ENCODE measurements at places on chromosomes 2 and 18.
A peak's percentile ranks its signal among the peaks of the same experiment; 100 is the strongest.

DNA sequence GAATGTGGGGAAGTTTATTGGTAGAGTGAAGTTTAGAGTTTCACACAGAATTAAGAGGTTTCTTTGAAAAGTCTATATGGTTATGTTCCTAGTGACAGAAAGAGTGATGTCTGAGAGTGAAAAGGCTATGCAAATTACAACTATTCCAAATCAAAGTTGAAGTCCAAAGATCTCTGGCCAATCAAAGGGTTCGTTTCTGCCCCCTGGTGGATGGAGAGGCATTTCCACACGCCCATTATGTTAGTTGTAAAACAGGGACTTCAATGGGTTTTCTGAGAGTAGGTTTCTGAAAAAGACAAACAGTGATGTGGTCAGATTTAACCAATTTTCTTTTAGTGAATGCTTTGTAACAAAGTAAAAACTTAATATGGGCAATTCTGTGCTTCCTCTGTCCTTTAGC, 441.5 kb upstream of the POU3F3 start:
- DNase-seq = no peak

- DNase-seq = no peak
These were observed 228.2 kb downstream of the VAPA start for GRCh38 chr18:10142056-10142455.

GRCh38 chr18:27249933-27250332, 64.8 kb upstream of the CHST9 start:
- no peak for DNase-seq

GRCh38 chr2:191869178-191869577, 22.3 kb upstream of the CAVIN2 start:
- DNase-seq = no peak

- no peak for DNase-seq
These were observed 748 bp downstream of the LIPG start for GRCh38 chr18:49562481-49563129.

DNA sequence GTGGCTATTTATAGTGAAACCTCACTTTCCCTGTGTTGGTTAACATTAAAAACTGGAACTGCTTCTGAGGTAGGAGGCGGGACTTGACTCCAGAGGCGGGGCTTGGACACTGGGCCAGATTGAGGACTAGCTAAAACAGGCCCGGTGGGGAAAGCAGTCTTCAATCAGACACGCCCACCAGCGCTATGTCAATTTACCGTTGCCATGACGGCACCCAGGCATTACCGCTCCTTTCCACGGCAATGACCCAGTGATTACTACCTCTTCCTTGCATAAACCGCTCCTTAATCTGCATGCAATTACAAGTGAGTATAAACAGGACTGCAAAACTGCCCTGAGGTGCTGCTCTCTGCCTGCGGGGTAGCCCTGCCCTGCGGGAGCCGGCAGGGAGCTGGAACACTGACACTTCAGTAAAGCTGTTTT, 35.3 kb downstream of the LRRFIP1 start:
- no peak for DNase-seq

GRCh38 chr18:53886058-53886457, 338.4 kb downstream of the MBD2 start:
- no peak for DNase-seq

DNA sequence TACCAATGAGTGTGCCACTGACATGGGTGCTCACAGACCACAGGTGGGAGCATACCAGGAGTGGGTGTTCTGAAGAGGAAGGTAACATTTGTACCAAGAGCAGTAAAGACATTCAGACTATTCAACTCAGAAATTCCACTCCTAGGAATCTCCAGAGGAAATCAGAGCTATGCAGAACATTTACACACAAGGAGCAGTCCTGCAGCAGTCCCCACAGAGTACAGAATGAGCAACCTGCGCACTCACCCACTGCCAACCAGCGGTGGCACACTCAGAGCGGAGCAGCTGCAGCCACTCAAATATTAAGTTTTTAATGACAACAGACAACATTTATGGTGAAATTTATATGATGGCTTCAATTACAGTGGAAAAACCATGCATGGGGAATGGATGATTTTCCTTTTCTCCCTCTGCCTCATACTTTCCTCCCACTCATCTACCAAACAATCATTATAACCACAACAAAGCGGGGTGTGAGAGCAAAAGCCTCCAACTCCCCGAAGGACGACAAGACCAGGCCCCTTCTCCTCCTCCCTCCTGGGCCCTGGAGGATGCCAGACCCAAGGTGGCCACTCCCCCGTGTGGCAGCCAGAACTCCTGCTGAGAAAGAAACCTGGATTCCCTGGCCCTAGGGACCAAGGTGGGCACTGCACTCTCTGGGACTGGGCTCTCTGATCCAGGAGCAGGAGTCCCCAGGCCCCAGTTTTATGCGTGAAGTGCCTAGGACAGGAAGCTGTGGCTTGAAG, 5.4 kb downstream of the HS6ST1 start:
- DNase-seq = no peak

DNA sequence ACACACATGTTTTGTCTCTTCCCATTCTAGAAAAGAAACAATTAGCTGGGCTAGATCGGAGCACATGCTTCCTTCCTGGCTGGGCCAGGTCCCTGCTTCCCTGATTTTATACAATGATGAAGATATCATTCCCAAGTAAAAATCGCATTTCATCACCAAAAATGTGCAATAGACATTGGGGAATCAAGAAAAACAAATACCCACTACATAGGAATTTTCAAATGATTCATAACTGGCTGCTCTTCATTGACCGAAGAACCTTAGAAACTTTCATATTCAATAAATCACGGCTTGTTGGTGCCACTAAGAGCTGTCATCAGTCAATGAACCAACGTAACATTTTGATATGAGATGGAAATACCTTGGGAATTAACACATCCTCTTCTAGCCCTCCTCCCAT, 373.6 kb upstream of the TRIB2 start:
- no peak for DNase-seq

DNA sequence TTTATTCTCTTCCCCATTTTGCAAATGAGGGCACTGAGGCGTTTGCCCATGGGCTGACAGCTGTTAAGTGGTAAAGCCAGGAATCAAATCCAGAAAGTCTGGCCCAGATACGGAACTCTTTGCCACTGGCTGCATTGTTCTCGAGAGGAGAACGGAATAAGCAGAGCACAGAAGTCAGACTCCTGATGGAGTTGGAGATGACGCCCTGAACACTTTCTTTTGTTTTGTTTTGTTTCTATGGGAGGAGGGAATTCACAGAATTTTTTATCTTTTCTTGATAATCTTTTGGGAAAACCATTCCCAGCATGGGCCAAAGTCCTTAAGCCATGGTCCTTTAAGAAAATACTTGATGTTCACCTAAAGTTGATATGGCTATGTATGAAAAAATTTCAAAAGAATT, 322.2 kb downstream of the RDH14 start:
- DNase-seq = no peak

DNA sequence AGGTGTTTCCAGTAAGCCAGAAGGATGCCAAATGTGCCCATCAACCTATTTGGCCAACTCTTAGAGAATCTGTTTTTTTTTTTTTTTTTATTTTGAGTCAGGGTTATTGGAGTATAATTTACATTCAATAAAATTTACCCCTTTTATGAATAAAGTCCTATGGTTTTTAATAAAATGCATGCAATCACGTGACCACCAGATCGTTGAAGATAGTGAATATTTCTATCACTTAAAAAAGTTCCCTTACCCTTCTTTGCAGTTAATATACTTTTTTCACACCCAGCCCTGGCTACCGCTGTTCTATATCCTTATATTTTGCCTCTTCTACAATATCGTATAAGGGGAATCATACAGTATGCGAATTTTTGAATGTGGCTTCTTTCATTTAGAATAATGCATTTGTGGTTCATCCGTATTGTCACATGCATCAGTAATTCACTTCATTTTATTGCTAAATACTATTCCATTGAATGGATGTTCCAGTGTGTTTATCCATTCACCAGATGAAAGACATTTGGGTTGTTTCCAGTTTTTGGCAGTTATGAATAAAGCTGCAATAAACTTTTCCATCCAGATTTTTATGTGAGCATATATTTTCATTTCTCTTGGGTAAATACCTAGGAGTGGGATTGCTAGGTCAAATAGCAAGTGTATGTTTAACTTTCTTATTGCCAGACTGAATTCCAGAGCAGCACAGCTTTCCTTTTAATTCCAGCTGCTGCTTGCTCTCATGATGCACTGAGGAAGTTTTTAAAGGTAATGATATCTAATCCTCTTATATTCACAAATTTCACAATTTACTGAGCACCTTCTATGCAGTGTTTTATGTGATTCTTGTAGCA, 156.3 kb upstream of the NT5C1B start:
- DNase-seq = no peak

- DNase-seq = peak; percentile 35
These were observed 23.5 kb upstream of the C18orf32 start for GRCh38 chr18:49510393-49511115.

- no peak for DNase-seq
These were observed 42.6 kb downstream of the ARHGAP15 start for GRCh38 chr2:143171817-143172216.

- no peak for DNase-seq
These were observed 29.5 kb downstream of the RASGRP3 start for GRCh38 chr2:33505966-33506365.

GRCh38 chr2:100610381-100610831, 47.6 kb downstream of the PDCL3 start:
- peak; percentile 80 for DNase-seq

DNA sequence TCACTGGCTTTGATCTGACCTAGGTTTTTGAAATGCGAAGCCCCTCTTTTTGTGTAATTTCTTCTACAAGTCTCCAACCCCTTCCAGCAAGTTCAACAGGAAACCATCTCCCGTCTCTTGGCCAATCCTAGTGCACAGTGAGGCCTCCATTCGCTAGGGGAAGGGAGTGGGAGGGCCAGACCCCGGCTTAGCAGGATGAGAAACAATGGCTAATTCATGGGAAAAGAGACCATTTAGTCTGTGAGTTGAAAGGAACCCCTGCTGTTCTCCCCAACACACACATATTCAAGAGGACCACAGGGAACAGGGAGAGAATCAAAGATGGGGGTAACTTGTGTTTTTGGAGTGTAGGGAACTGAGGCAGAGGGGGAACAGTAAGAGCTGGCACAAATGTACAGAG, 83.0 kb downstream of the RTN4 start:
- no peak for DNase-seq

DNA sequence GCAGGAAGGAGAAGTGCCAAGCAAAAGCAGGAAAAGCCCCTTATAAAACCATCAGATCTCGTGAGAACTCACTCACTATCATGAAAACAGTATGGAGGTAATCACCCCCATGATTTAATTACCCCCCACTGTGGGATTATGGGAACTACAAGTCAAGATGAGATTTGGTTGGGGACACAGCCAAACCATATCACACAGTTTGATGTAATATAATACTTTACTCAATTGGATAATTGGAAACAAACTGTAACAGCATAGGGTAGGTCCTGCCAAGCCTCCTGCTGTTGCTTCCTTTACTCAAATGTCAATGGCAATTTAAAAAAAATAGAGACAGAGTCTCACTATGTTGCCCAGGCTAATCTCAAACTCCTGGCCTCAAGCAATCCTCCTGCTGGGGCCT, 15.5 kb upstream of the METTL21A start:
- DNase-seq = no peak

- DNase-seq = no peak
These were observed 32.8 kb downstream of the COBLL1 start for GRCh38 chr2:164808776-164809175.

GRCh38 chr18:63834471-63835113, 52.9 kb upstream of the SERPINB2 start:
- DNase-seq = no peak

DNA sequence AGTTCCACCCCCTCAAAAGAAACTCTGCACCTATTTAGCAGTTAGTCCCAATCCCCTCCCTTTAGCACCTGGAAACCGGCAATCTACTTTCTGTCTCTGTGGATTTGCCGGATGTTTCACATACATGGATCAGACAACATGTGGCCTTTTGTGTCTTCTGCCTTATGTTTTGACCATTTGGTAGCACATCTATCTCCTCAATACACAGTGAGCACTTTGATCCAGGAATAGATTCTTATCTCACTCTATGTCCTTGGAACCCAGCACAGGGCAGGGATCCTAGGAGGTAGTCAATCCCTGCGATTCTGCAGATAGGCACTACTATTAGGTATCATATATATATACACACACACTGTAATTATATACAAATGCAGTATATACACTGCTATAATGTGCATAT, 3.8 kb upstream of the OTOF start:
- no peak for DNase-seq

DNA sequence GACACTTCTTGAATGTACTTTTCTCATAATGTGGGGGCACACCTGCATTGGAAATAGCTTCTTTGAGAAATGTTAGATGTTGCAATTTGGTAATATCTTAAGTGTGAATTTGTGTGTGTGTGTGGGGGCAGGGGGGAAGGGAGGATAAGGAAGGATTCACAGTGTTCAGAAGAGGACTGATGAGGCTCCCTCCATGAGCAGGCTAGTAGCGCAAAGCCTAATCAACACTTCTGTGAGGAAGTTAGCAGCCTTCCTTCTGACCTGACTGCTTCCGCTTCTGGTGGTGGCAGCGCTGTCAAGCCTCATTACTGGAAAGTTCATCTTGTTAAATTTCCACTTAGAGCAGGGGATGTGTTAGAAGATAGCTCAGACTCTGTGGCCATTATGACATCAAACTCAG, 295.4 kb upstream of the SPRED2 start:
- no peak for DNase-seq

- DNase-seq = no peak
These were observed 98.9 kb upstream of the ZFP36L2 start for GRCh38 chr2:43325107-43325811.

- no peak for DNase-seq
These were observed 683 bp downstream of the MBOAT2 start for GRCh38 chr2:9002637-9003365.

DNA sequence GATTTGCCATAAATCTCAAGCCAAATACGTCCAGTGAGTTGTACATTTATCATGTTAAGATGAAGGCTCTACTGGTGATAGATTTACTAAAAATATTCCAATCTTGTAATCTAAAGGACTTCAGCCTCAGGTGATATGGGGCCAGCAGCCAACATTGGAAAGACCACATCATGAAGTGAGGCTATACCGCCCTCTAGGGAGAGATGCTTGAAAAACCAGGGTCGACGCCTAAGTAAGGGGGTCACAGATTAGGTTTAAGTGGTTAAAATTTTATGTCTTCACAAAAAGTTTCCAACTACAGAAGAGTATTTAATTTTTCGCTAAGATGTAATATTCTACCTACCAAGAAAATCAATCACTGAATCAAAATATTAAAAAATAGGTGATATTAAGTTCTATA, 33.3 kb downstream of the DOCK10 start:
- no peak for DNase-seq
